ENCODE measurements at places on chromosomes 3 and 15.

- DNase-seq, result no peak
These were observed 55.1 kb upstream of the RASA2 start for GRCh38 chr3:141431411-141432378.

- no peak for DNase-seq
These were observed 117.9 kb upstream of the COL8A1 start for GRCh38 chr3:99520513-99520912.

- no peak for DNase-seq
These were observed 13.0 kb downstream of the SUCLG2 start for GRCh38 chr3:67641451-67641850.

DNA sequence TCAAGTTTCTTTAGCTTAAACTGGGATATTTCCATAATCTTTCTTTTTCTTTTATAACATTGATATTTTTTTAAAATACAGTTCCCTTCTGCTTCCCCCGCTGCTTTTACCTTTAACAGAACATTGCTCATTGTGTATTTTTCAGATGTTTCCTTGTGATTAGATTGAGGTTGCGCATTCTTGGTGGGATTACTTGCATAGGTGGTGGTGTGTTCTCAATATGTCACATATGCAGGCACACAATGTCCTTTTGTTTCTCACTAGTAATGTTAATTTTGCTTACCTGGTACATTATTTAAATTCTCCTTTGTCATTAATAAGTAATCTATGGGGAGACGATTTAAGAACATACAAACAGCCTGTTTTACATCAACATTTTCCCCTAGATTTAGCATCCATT lies 48.2 kb downstream of the HMG20A start:
- no peak for DNase-seq

Data from NCI-H1436 treated with DMSO at 0.1 percent for 48 hours (cell line).